ENCODE measurements at places on chromosomes 16 and 17.

DNA sequence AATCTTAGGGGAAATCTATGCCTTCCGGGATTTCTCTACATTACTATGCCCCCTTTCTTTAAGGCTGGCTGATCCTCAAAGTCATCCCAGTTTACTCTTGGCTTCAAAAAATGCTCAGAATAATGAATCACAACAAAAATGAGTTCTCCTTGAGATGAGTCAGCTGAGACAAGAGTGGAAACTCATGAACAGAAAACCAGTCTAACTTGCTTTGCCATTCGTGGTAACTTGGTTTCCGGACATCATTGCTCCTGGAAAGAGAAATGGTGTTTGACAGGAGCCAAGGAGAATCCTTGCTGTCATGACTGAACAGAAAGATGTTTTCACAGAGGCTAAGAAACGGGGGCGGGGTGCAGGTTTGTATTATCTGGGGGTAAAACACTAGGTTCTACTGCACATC is 435.6 kb upstream of the DYNLRB2 start:
- DNase-seq = no peak

DNA sequence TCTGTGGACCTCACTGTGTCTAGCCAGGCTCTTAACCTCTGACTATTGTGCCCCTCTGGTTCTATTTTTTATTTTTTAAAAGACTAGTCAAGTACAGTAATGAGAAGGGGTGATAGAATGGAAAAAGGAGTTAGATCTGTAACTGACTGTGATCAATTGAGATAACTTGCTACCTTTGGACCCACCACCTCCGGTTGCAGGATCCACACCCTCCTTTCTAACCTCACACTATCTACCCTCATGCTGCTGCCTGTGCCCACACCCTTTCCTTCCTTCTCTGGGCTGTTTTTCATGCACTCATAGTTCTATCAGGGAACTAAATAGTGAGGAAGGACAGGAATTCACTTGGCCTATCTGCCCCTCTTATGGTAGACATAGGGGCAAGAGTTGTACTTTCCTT is 172.3 kb downstream of the KATNIP start:
- no peak for DNase-seq

GRCh38 chr17:68892658-68893057 is 62.5 kb downstream of the ABCA8 start:
- no peak for DNase-seq

- DNase-seq = no peak
Observed at GRCh38 chr16:31133046-31133501, 2.5 kb downstream of the PRSS8 start.

- DNase-seq = no peak
Observed at GRCh38 chr16:81238296-81239011, at the start of gene BCO1. Gene BCO1 (plus strand): TSS chr16:81238689. CDS start chr16:81238909, 220 bp downstream.

DNA sequence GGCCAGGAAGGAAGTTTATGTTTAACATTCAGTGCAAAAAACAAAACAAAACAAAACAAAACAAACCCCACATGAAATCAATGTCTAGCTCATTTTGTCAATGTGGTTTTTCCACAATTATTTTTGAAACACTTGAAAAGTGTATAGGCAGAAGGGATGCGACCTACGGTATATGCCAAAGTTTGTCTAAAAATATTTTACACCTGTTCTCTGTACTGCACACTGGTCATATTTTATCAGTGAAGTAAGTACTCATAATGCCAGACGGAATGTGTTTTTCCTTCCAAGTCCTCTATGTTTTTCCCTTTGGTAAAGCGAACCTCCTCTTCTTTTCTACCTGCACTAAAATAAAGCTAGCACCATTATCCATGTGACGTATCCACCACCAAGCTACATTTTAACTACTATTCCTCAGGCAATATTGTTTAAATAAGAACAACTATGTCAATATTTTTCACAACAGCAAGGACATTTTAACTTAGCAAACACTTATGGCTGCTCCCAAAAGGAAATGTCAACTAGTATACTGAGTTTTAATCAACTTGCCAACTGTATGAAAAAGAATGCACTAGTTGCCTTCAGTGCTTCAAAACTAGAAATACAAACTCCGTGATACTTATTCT is 10.3 kb downstream of the TOB1 start:
- DNase-seq = no peak
